ENCODE measurements at places on chromosomes 16 and 17. TPM values are rescaled to one million over a fixed set of nuclear protein-coding genes. Genes with fewer than 3 reads are reported as not detected.

DNA sequence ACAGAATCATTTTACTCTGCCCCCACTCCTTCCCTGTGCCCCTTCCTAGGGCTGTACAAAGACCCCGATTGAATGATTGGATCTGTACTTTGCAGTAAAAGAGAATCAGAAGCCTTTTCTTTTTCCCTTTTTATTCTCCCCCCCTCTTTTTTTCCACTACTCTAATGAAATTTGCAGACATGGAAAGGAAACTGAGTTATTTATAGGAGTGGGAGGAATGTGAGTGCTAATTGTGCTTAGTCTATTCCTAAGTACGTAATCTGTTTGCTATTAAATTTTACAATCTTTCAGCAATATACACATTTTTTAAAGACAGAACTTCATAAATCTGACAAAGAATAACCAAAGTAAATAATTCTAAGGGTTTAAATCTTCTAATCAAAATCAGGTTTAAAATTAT is 314.3 kb downstream of the MAP2K6 start:
- no peaks in the 10 kb centered on the region for H3K36me3 ChIP-seq
- no peak for DNase-seq
- H3K4me3 ChIP-seq: no peak overlapping the region
- no peaks in the 10 kb centered on the region for H3K27me3 ChIP-seq
- peaks cover 4% of the 10 kb centered on the region for H3K4me1 ChIP-seq
- H3K27ac ChIP-seq: no peak overlapping the region

GRCh38 chr16:63289834-63290460 is 1253.7 kb upstream of the CDH8 start:
- no peaks in the 10 kb centered on the region for H3K4me1 ChIP-seq
- peaks cover under 1% of the 10 kb centered on the region for H3K36me3 ChIP-seq
- no peak overlapping the region for H3K4me3 ChIP-seq
- H3K27me3 ChIP-seq: no peaks in the 10 kb centered on the region
- DNase-seq: no peak

DNA sequence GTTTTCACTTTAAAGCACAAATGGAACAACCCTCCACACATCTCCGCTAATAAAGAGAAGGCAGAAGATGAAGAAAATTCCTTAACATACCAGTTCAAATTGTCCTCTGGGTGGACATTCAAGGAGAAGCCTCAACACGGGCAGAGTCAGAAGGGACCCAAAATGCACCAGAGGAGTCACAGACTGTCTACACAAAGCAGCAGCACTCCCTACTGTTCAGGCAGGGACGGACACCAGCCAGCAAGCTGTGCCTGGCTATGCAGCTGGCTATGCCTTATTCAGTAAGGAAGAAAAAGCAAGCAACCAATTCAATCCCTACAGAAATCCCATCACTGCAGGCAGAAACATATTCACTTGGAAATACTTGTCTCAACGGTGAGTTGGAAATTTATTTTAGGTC is 8.1 kb downstream of the DNAJC7 start:
- no peaks in the 10 kb centered on the region for H3K36me3 ChIP-seq
- H3K4me1 ChIP-seq: no peaks in the 10 kb centered on the region
- no peaks in the 10 kb centered on the region for H3K27me3 ChIP-seq
- H3K27ac ChIP-seq: no peak overlapping the region

DNA sequence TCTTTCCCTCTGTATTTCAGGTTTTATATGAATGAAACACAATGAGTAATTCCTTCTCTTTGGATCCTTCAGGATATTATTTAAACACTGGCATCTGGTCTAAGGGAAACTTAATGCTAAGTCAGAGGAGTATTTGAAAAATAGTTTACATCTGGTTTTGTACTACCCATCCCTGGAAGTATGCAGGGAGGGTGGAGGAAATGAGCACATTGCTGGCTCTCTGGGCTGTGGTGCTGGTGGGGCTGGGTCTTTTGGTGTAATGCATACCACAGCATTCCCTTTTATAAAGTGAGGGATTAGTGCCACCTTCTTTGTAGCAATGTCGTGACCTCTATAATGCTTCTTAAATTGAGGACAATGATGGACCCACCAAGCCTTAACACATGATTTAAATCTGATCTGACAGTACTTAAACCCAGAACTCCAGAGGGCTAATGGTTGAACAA is 105.5 kb upstream of the AXIN2 start:
- H3K4me1 ChIP-seq: no peaks in the 10 kb centered on the region
- no peaks in the 10 kb centered on the region for H3K36me3 ChIP-seq
- no peak overlapping the region for H3K4me3 ChIP-seq
- H3K27ac ChIP-seq: no peak overlapping the region
- no peak for DNase-seq
- H3K27me3 ChIP-seq: no peaks in the 10 kb centered on the region

DNA sequence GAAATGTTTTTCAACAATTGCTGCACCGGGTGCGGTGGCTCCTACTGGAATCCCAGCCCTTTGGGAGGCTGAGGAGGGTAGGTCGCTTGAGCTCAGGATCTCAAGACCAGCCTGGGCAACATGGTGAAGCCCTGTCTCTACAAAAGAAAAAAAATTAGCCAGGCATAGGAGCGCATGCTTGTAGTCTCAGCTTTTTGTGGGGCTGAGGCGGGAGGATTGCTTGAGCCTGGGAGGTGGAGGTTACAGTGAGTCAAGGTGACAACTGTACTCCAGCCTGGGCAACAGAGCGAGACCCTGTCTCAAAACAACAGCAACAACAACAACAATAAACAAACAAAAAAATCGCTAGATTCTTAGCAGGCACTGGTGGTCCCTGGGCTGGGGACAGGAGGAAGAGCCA is 28.5 kb downstream of the IL21R start:
- H3K27me3 ChIP-seq: no peaks in the 10 kb centered on the region
- H3K4me3 ChIP-seq: no peak overlapping the region
- no peaks in the 10 kb centered on the region for H3K4me1 ChIP-seq
- DNase-seq: no peak
- no peaks in the 10 kb centered on the region for H3K36me3 ChIP-seq
- H3K27ac ChIP-seq: no peak overlapping the region

GRCh38 chr17:48587276-48588073 is 2.6 kb downstream of the HOXB3 start:
- no peak overlapping the region for H3K4me3 ChIP-seq
- no peaks in the 10 kb centered on the region for H3K4me1 ChIP-seq
- no peak overlapping the region for H3K27ac ChIP-seq
- DNase-seq: no peak
- no peaks in the 10 kb centered on the region for H3K36me3 ChIP-seq

GRCh38 chr17:9928601-9929333 is 23.7 kb upstream of the RCVRN start:
- H3K27me3 ChIP-seq: no peaks in the 10 kb centered on the region
- H3K27ac ChIP-seq: peak overlapping the region; percentile 63
- no peak overlapping the region for H3K4me3 ChIP-seq
- H3K4me1 ChIP-seq: no peaks in the 10 kb centered on the region
- DNase-seq: no peak

DNA sequence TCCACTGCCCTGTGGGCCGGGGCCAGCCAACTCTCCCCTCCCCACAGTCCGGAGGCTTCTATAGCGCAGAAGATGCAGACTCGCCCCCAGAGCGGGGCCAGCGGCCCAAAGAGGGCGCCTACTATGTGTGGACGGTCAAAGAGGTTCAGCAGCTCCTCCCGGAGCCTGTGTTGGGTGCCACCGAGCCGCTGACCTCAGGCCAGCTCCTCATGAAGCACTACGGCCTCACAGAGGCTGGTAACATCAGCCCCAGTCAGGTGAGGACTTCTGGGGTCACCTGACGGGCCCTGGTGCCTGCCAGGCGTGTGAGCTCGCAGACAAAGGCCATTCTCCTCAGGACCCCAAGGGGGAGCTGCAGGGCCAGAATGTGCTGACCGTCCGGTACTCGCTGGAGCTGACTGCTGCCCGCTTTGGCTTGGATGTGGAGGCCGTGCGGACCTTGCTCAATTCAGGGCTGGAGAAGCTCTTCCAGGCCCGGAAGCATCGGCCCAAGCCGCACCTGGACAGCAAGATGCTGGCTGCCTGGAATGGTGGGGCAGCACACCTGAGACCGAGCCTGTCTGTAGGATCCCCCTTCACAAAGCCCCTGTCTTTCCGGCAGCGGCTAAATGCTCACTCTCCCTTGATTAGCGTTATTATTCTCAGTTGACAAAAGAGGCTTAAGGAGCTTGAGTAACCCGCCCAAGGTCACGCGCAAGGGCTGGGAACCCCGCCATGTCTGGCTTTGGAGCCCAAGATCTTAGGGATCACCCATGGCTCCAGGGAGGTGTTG is 3.9 kb downstream of the SPATA20 start:
- H3K27me3 ChIP-seq: no peaks in the 10 kb centered on the region
- DNase-seq: peak; percentile 55
- no peak overlapping the region for H3K4me3 ChIP-seq

- no peak overlapping the region for H3K27ac ChIP-seq
- peaks cover 37% of the 10 kb centered on the region for H3K36me3 ChIP-seq
- no peaks in the 10 kb centered on the region for H3K27me3 ChIP-seq
- no peak for DNase-seq
- H3K4me1 ChIP-seq: no peaks in the 10 kb centered on the region
- H3K4me3 ChIP-seq: no peak overlapping the region
Observed at GRCh38 chr16:3223913-3224515, 10.9 kb downstream of the ZNF200 start.

- H3K4me1 ChIP-seq: no peaks in the 10 kb centered on the region
- no peaks in the 10 kb centered on the region for H3K36me3 ChIP-seq
- DNase-seq: no peak
- H3K27ac ChIP-seq: peak within 1 kb of the TSS; percentile 42
- H3K4me3 ChIP-seq: no peak within 1 kb of the TSS
- H3K27me3 ChIP-seq: no peaks in the 10 kb centered on the region
Observed at GRCh38 chr17:1742371-1743087, at the start of gene SERPINF2. Gene SERPINF2, plus strand, starts transcription at chr17:1742871. Its CDS starts 2,125 bp downstream, at chr17:1744996.

DNA sequence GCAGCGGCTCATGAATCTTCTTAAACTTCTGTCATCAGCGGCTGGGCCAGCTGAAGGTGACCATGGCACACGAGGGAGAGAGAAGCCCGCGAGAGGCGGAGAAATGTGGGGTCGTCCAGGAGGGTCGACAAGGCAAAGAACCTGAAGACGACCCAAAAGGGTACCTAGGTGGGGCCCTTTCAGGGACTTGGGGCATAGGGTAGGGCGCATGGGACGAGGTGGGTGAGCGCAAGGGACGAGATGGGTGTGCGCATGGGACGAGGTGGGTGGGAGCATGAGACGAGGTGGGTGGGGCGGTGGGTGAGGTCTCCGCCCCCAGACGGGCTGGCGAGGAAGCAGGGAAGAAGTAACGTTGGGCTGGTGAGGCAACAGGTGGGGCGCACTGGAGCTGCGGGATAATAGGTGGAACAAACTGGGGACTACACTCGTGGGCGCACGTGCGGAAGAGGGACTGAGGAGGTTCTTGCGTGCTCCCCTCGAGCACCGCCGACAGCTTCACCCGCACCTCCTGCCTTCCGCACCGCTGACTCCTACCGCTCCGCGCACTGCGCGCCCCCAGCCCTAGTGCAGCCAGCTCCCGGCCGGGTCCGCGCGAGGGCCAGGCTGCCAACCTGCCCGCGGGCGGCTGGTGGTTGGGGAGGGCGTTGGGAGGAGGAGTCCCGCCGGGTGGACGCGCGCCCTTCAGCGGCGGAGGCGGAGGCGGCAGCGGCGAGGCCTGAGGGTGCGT is 23.2 kb upstream of the CRYM start:
- no peaks in the 10 kb centered on the region for H3K36me3 ChIP-seq
- peak overlapping the region; percentile 86 for H3K27ac ChIP-seq
- H3K4me3 ChIP-seq: peak overlapping the region; percentile 65
- H3K4me1 ChIP-seq: no peaks in the 10 kb centered on the region

DNA sequence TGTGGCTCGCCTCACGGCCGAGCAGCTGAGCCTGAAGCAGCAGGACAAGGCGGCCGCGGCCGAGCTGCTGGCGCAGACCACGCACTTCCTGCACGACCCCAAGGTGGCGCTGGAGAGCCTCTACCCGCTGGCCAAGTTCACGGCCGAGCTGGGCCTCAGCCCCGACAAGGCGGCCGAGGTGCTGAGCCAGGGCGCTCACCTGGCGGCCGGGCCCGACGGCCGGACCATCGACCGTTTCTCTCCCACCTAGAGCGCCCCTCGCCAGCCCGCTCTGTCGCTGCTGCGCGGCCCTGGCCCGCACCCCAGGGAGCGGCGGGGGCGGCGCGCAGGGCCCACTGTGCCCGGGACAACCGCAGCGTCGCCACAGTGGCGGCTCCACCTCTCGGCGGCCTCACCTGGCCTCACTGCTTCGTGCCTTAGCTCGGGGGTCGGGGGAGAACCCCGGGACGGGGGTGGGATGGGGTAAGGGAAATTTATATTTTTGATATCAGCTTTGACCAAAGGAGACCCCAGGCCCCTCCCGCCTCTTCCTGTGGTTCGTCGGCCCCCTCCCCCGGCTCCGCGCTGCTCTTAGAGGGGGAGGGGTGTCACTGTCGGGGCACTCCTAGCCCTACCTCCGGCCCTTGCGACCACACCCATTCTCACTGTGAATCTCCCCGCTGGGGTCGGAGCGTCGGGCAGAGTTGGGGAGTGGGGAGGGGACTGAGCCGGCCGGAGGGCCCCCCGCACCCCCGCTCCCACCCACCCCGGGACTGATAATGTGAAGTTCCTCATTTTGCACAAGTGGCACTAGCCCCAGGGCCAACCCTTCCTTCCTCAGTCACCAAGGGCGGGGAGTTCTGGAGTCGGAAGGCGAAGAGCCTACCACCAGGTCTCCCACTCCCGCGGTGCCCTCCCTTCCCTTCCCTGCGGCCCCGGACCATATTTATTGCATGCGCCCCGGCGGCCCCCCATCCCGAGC is 4.0 kb downstream of the HIC1 start:
- H3K27ac ChIP-seq: peak overlapping the region; percentile 74
- H3K27me3 ChIP-seq: no peaks in the 10 kb centered on the region
- peaks cover 6% of the 10 kb centered on the region for H3K4me1 ChIP-seq
- H3K4me3 ChIP-seq: peak overlapping the region; percentile 84

DNA sequence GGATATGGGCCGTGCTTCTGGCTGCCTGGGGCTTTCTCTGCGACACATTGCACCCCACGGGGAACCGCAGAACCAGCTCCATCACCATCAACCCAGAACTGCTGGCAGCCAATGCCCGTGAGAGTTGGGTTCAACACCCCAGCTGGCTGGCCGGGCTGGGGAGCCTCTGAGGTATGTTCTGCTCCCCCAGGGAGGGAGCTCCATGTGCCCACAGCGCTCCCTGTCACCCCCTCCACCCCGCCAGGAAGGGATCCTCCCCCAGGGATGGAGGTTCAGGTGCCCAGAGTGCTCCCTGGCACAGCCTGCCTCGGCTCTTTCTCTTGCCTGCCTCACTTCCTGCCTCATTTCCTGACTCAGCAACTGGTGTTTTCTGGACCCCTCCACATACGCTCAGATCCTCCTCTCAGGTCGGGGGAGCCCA is 24.2 kb upstream of the MPRIP start:
- no peaks in the 10 kb centered on the region for H3K27me3 ChIP-seq
- no peaks in the 10 kb centered on the region for H3K36me3 ChIP-seq
- peak overlapping the region; percentile 78 for H3K27ac ChIP-seq
- H3K4me1 ChIP-seq: no peaks in the 10 kb centered on the region
- no peak overlapping the region for H3K4me3 ChIP-seq

GRCh38 chr16:13021996-13022395 is 120.6 kb downstream of the SHISA9 start:
- H3K4me1 ChIP-seq: no peaks in the 10 kb centered on the region
- no peak overlapping the region for H3K4me3 ChIP-seq
- H3K36me3 ChIP-seq: no peaks in the 10 kb centered on the region
- DNase-seq: no peak

CNGB1 gene
- not detected for total RNA-seq

GPR142 gene
- total RNA-seq: not detected

AGRP gene
- not detected for total RNA-seq

KRTAP2-1 gene
- not detected for total RNA-seq

Measured in breast epithelium (tissue), 4 donors.